ENCODE measurements at places on chromosomes 5 and 9.

DNA sequence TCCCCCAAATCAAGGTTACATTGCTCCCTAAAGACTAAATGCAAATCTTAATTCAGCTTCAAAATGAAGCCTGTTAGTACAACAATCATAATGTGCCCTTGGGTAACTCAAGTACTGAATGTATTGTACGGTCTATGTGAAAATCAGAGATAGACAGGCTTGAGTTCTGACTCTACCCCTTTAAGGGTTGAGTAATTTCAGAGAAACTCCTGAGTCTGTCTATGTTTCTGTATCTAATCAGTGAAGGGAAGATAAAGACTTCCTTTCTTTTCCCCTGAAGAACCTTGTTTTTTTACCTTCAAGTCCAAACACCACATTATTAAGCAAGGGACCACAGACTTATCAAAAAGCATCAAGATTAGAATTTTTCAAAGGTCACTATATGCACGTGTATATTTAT is 108.2 kb downstream of the MPDZ start:
- DNase-seq = no peak

GRCh38 chr9:115556432-115556831 is 438.5 kb upstream of the TNC start:
- no peak for DNase-seq

- DNase-seq = no peak
Measured at GRCh38 chr9:78874061-78874460, 577.1 kb downstream of the PSAT1 start.

- DNase-seq = no peak
Measured at GRCh38 chr5:136080113-136080482, 51.3 kb downstream of the TGFBI start.

GRCh38 chr5:67203701-67204074 is 7.1 kb upstream of the CD180 start:
- DNase-seq = no peak

DNA sequence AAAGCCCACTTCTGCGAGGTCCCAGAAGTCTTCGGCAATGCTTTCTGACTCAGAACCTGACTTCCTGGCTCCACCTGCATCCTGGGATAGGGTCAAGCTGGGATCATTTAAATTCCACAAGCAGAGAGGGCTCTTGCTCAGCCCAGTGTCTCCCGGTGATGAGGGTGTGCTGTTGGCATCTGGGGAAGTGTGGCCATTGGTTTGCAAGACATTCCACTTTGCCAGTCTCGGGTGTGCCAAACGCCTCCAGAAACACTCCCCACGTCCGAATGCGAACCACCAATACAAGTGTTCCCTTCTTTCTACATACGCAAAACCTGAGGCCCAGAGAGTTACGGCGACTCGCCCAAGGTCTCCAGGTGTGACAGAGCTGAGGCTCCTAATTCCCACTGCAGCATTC is 43.1 kb upstream of the FCN2 start:
- DNase-seq = no peak

DNA sequence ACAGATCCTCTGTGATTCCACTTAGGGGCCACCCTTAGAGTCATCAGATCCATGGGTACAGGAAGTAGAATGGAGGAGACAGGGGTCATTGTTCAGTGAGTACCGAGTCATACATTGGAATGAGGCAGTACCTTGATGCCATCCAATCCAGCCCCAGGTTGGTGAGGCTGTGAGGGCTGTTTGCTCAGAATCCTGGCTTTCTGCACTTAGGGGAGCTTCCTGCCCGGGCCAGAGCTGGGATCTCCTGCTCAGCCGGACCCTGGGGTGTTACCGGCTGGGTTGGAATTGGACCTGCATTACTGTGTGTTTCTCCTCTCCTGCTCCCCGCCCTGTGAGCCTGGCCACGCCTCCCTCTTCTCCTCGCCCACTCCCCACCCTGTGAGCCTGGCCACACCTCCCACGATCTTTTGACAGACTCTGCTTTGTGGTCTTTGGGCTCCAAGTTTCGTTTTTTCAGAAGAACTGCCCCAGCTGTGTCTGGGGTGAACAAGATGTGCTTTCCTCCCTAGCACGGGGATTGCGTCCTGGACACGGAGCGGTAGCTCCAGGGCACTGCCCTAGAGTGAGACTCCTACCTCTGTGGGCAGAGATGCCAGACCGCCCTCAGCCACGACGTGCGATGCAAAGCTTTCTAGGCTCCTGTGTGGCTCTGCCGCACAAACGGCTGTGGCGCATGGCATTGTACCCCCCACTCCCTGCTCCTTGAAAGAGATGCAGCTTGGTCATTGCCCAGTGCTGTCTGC is 15.4 kb downstream of the TRAF2 start:
- no peak for DNase-seq

Measured in GF-D8 (cell line).